Non-pigmented ciliary epithelial cell (primary cell): ENCODE measurements at places on chromosomes 11 and 22.

GRCh38 chr11:128232588-128232987, 354.8 kb downstream of the ETS1 start:
- no peak for DNase-seq

GRCh38 chr11:15473954-15474837, 359.5 kb downstream of the INSC start:
- no peak for DNase-seq

DNA sequence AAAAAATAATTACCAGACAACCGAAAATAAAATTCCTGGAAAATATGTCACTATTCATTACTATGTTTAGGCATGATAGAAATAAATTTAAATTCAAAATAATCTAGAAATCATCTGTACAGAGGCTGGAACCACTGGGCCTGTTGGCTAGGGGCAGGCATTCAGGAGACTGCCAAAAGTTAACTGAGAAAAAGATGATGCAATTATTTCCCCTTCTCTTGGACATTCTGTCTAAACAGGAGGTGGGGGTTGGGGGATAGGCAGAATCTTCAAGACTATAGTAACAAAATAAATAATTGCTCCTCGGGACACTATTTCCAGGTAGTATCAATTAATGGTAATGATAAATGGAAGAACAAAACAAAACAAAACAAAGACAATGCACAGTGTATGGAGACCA, 14.1 kb downstream of the BTBD10 start:
- no peak for DNase-seq

- DNase-seq: no peak
Observed at GRCh38 chr11:125886997-125887372, 483 bp upstream of the HYLS1 start.

DNA sequence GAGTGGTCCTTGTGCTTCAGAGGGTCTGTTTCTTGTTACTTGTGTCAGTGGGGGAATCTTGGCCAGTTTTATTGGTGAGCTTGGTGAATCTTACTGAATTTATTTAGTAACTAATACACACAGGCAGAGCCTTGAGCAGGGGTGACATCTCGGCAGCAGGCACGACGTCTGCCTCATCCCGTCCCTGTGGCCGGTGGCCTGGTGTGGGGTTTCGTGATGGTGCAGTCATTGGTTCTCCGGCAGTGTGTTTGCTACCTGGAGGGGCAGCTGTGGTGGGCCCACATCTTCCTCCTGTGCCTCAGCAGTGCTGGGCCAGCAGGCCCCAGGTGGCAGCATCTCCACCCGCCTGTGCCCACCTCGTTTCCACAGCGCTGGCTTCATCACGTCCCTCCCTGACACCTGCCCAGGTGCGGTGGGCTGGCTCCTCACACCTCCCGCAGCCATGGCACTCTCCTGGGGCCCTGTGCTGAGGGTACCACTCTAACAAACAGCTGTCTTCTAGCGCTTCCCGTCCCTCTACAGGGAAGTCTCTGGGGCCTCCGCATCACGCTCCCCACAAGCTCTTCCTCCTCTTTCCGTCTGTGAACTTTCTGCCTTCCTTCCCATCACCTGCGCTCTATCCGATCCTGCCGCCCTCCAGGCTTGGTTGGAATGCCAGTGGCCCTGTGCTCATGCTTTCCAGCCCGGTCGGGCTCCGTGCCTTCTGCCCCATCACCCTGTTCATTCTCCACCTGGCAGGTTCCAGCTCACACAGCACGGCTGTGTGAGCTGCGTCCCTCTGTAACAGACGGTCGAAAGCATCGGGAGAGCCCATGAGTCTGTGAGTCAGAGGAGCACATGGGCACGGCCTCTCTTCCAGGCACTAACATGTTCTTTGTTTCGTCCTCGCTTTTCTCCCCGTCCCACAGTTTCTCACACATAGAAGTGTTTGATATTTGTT, 203.4 kb downstream of the TBC1D22A start:
- DNase-seq: no peak

DNA sequence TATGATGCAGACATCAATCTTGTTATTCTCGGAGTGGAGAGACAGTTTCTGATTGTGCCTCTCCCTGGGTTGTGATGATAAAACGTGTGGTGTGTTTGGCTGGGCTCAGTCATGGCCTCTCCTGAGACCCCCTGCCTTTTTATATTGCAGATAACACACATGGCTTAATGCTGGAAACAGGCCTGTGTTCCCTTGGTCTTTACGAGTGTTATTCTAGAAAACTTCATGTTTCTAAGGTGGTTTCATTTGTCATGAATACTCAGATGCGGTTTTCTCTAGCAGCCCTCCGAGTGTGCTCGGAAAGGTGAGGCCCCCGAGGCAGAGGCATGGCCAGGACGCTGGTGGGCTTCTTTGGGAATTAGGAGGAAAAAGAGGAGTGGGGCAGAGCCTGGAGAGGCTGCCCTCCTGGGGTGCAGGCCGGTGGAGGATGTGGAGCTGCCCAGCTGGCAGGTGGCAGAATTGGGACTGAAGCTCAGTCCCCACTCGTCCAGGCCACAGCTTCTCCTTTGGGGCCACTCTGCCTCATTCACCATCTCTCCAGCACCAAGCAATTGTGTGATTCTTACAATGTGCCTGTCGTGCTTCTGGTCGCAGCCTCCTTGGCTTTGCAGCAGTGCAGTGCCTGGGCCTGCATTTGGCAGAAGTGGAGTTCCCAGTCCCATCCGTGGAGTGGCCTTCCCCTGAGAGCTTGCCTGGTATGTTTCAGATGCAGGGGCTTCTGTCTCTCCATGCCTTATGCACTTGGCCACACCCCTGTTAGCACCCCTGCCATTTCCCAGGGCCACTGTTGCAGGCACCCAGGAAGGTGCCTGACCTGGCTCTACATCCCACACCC, 309.6 kb downstream of the TBC1D22A start:
- DNase-seq: no peak

GRCh38 chr22:36239150-36239400, 252 bp downstream of the APOL2 start:
- no peak for DNase-seq

GRCh38 chr11:122645847-122646246, 9.7 kb upstream of the UBASH3B start:
- DNase-seq: no peak

DNA sequence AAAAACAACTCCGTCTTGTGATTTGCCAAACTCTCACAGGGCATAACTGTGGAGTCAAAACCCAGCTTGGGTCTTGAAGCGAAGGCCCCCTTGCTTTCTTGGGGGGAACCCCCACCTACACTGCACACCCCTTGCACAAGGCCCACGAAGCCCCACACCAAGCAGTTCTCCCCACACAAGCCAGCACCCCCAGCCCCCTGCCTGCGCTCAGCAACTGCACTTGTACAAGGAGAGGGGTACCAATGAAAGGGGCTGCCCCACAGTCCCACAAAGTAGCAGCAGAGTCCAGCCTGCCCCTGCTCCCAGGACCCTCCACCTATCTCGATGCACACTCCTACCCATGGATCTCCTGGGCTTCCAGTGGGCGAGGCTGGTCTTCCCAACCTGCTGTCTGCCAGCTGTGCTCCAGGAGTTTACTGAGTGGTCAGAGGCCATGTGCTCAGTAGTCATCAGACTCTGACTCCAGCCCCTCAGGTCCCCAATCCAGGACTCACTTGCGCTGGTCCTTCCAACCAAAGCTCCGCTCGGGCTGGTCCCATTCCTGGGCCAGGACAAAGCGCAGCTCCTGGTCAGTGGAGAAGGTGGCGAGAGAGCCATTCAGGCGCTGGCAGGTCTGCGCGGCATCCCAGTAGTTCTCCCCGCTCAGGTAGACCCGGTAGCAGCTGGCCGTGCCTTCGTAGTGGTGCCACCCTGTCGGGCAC, 57.7 kb downstream of the DGCR2 start:
- DNase-seq: no peak

GRCh38 chr22:47173535-47174021, 411.1 kb downstream of the TBC1D22A start:
- no peak for DNase-seq

DNA sequence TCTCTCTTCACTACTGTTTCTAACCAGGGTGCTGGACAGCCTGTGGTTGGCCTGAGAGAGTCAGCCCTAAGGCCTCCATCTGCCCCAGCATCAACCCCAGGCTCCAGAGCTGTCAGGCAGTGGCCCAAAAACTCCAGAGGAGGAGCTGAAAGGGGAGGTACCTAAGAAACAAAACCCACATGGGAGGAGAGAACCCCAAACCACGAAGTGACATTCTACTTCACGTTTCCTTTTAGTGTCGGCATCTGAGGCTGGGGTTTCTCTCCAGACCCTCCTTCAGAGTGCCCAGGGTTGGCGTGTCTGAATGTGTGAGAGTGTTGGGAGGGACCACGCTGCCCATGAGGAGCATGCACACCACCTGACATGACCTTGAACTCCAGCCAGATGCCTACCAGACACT, 69.8 kb upstream of the NNMT start:
- DNase-seq: no peak

GRCh38 chr22:21759646-21760376, 24.2 kb upstream of the YPEL1 start:
- no peak for DNase-seq

DNA sequence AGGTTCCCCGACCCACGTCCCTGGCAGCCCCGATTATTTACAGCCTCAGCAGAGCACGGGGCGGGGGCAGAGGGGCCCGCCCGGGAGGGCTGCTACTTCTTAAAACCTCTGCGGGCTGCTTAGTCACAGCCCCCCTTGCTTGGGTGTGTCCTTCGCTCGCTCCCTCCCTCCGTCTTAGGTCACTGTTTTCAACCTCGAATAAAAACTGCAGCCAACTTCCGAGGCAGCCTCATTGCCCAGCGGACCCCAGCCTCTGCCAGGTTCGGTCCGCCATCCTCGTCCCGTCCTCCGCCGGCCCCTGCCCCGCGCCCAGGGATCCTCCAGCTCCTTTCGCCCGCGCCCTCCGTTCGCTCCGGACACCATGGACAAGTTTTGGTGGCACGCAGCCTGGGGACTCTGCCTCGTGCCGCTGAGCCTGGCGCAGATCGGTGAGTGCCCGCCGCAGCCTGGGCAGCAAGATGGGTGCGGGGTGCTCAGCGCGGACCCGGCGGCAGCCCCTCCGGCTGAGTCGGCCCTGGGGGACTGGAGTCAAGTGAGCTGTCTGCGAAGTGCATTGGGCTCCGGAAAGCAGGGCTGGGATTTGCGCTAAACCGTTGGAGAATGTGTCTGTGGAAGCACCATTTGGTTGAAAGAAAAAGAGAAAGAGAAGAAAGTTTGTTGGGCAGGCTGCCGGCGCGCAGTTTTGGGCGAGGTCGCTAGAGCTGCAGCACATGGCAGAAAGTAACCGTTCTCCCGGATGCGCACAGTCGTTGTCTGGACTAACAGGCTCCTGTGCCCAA, at the start of gene CD44:
CD44 (plus strand) TSS at position 229 of the 779 bp plus-strand sequence; CDS start at position 362, 133 bp downstream.
- peak; percentile 38 for DNase-seq

GRCh38 chr11:122847466-122847865, 9.2 kb downstream of the CRTAM start:
- no peak for DNase-seq

GRCh38 chr22:38308791-38309498, 8.3 kb downstream of the CSNK1E start:
- DNase-seq: no peak

DNA sequence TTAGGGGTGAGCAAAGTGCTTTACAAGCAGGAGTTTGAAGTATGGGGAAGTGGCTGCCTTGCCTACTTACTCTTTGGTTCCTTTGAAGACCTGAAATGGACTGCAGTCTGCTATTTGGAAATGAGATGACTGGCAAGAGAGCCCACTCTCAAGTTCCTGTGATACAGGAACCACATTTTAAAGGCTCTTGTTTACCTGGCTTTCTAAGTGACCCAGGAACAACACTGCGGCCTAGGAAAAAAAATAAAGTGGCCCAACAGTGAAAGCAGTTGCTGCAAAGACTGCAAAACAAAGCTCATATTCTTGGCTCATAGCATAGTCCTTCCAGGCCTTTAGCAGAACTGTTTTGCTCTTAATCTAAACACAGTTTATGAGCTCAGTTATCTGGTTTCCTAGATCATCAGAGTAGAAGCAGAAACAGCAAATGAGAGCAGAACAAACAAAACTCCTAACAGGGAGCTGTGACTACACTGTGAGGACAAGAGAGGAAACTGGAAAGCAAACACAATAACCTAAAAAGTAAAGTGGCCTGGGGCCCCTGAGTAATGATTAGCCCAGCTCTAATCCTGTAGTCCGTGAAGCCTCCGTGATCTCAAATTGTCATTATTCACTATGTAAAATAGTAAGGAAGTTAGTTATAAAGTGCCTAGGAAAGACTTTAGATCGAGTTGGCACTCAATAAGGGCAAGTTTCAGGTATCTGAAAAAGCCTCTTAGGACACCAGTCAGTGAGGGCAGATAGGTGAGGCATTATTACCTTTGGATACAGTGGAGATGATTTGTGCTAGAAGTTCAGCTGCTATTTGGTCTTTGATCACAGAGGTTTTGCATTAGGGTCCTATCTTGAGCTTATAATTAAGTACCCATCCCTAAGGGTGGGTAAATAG, 11.5 kb downstream of the CCDC117 start:
- DNase-seq: no peak

DNA sequence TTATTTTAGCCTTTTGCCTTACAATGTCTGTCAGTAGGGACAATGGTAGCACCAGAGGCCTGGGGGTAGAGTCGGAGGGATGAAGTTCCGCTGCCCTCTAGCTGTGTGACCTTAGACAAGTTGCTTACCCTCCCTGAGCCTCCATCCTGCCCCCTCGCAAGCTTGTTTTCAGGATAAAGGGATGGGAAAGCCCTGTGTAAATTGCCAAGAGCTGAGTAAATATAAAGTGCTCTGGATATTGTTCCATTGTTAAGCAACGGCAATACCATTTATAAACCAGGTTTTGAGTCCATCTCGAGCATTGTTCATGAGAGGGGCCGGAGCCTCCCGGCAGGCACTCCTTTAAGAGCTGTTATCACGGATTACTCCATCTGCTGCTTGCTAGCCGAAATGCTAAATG, 72.9 kb downstream of the ZBTB16 start:
- no peak for DNase-seq
